NCI-H2081 (cell line): ENCODE measurements at places on chromosomes 3 and 15.

- no peak for DNase-seq
These were observed 1.6 kb upstream of the INTS14 start for GRCh38 chr15:65612616-65612946.

GRCh38 chr15:85583923-85584390 is 203.6 kb downstream of the AKAP13 start:
- DNase-seq, result no peak

GRCh38 chr3:108468577-108468976 is 41.8 kb downstream of the MYH15 start:
- DNase-seq, result no peak

- no peak for DNase-seq
These were observed 49.2 kb upstream of the CCDC54 start for GRCh38 chr3:107328069-107328468.

DNA sequence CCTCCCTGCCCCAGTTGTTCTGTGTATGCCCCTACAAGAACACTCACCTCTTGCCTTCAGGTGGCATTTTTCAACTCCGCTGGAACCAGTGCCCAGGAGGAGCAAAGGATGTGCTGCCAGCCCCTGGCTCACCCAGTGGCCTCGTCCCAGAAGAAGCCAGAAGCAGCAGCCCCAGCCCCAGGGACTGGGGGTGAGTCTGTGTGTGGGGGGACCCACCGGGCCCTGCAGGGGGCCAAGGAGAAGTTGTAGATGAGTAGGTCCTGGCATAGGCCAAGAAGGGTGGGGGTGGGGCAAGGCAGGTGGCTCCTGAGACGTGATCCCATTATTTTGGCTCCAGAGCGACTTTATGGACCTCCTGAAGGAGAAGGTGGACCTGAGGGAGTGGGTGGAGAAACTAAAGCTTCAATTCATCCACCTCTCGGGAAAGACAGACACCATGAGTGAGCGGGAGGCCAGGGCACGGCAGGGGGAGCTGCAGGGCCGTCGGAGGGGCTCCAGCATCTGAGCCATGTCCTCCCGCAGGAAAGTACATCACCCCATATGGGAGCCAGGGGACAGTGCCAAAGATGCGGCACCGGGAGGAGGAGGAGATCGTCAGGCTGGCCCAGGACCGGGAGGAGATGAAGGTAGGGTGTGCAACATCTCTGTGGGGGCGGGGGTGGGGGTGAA is 29.3 kb downstream of the NGRN start:
- DNase-seq, result peak; percentile 60

DNA sequence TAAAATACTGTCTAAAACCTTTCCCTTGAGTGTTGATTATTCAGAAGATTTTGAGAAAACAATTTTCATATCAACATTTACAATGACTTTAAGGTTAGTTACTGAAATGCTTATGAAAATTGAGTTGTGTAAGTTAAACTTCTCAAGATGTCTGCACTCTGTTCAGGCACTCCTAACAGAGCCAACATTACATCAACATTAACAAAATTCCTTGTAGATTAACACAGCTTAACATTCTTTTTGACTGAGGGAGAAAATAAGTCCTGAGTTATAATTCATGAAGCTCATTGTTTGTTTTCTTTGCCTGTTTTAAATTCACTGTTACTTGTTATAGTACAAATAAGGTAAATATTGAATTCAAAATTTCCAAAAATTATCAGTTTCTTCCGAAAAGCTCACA is 9.0 kb downstream of the ACKR4 start:
- no peak for DNase-seq

- no peak for DNase-seq
These were observed 30.8 kb downstream of the RAF1 start for GRCh38 chr3:12633108-12633507.

DNA sequence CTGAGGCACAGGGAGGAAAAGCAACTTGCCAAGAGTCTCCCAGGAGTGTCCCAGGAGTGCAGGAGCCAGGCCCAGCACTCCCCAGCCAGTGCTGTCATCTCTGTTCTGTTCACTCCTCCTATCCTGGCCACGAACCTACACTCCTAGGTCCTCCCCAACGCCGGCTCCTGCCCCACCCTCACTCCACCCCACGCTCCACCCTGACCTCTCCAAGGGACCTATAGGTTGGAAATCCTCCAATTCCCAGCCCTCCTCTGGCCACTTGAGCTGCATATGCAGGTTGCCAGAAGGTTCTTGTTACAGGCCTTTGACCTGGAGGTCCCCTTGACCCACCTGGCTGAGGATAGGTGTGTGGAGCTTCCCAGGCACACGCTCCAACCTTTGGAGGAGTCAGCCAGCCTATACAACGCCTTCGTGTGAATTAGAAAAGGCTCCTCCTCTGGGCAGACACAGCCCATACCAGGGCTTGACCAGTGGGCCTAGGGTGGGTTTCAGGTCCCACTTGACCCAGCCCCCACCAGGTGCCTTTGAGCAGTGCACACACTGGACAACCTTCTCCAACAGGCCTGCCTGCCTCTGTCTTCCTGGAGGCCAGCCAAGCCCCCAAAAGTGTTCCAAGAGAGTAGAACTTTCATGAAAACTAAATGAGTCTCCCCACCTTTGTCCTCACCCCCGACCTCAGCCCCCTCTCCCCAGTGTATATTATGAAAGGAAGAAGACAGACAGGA is 167.2 kb upstream of the TLE3 start:
- no peak for DNase-seq

- DNase-seq, result no peak
These were observed 14.0 kb downstream of the RYK start for GRCh38 chr3:134236505-134237170.

DNA sequence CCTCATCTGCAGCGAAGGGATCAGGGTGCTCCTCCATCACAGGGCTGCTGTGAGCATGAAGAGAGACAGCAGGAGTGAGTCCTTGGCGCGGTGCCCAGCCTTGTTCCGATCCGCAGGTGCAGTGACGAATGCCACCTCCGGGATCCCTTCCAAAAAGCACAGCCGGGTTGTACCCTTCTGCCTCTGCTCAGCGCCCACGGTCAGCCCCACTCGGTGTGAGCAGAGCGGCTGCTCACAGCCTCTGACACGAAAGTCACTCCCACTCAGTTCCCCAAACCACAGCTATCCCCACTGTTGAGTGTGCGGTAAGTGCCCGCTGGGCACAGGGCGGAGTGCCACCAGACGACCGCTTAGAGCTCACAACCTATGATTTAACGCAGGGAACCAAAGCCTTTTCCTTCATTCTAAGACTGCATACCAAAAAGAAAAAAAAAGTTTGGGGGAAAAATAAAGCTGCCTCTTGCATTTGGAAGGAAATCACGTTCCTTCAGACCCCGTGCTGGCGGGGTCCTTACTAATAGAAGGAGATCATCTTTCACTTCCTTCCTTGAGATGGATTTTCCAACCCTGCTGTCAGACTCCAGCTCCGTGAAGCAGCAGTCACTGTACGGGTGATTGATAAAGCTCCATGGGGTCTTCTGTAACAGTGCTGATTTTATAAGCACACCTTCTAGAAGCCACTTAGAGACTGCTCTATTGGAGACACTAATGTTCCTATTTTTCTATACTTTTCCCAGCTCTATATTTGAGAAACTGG is 34.7 kb upstream of the TUBGCP5 start:
- DNase-seq, result peak; percentile 89

DNA sequence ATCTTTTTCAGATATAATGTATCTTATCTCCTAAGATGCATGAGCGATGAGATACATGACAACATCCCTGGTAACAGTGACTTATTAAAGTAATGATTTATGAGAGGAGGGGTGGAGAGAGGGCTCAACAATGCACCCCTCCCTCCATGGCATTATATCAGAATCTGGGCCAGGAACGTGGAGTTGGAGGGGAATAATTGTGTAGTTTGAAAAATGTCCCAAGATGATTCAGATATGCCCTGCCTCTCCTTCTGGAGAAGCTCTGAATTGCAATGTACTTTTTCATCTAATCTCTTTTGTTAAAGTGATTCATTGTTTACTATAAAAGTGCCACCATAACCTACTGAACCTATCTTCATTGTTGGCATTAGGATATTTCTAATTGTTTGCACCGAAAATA is 86.5 kb downstream of the FRMD4B start:
- no peak for DNase-seq

- DNase-seq, result no peak
These were observed 200.2 kb upstream of the LRRN1 start for GRCh38 chr3:3599016-3599415.

- no peak for DNase-seq
These were observed 93.6 kb downstream of the BOC start for GRCh38 chr3:113304856-113305540.

GRCh38 chr15:74302821-74303359 is 64.6 kb downstream of the CYP11A1 start:
- DNase-seq, result peak; percentile 61

- no peak for DNase-seq
These were observed 1240.2 kb upstream of the ALCAM start for GRCh38 chr3:104126463-104126862.

- DNase-seq, result peak; percentile 40
These were observed 95.1 kb downstream of the FOXP1 start for GRCh38 chr3:71488391-71488809.

- no peak for DNase-seq
These were observed 14.4 kb downstream of the THSD4 start for GRCh38 chr15:71129669-71130068.

GRCh38 chr3:131386429-131387165 is 5.0 kb downstream of the NUDT16 start:
- no peak for DNase-seq

- DNase-seq, result no peak
These were observed 976 bp upstream of the ABTB1 start for GRCh38 chr3:127671523-127672428.

DNA sequence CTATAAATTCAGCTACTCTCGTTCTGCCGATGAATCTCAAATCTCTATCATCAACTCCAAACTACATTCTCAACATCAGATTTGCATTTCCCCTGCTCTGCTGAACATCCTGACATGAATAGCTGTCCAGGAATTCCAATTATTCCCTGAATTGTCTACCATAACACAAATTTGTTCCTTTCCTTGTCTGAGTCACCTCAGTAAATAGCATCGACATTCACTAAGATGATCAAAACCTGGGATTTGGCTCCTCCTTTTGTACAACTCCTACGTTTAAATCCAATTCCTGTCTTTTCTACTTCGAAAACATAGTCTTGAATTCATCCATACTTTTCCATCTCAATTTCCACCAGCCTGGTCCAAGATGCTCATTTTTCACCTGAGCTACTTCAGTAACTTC is 107.0 kb downstream of the GREM1 start:
- no peak for DNase-seq

GRCh38 chr3:105865867-105866350 is 2.9 kb downstream of the CBLB start:
- DNase-seq, result no peak

DNA sequence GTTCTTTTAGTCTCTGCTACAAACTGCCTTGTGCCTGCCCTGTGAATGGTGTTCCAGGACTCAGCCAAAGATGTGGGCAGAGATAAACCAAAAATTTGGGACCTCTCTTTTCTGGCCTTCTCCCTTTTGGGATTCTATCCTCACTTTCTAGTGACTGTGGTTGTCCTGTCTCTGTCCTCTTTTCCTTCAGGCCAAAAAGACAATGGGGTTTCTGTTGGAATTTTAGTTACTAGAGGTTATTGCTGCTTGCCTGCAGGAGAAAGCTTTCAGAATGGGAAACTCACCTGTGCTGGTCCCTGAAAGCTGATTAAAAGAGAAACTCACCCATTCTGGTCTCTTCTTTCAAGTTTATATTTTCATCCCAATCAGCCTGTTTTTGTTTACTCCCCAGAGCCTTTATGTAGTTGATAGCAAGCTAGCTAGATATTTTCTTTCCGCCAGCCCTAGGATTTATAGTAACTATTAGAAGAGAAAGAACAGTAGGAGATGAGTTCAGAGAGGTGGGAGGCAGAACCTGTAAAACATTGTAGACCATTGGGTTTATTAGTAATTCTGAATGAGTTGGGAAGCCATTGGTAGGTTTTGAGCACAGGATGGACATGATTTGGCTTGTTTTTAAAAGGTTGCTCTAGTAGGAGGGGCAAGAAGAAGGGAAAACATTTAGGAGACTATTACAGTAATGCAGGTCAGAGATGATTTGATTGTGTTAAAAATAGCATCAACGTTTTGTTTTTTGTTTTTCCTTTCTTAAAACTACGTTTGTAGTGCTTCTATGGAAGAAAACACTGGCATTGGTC is 138.9 kb downstream of the TCF12 start:
- DNase-seq, result no peak

GRCh38 chr15:34701536-34701935 is 53.3 kb downstream of the GJD2 start:
- DNase-seq, result no peak

DNA sequence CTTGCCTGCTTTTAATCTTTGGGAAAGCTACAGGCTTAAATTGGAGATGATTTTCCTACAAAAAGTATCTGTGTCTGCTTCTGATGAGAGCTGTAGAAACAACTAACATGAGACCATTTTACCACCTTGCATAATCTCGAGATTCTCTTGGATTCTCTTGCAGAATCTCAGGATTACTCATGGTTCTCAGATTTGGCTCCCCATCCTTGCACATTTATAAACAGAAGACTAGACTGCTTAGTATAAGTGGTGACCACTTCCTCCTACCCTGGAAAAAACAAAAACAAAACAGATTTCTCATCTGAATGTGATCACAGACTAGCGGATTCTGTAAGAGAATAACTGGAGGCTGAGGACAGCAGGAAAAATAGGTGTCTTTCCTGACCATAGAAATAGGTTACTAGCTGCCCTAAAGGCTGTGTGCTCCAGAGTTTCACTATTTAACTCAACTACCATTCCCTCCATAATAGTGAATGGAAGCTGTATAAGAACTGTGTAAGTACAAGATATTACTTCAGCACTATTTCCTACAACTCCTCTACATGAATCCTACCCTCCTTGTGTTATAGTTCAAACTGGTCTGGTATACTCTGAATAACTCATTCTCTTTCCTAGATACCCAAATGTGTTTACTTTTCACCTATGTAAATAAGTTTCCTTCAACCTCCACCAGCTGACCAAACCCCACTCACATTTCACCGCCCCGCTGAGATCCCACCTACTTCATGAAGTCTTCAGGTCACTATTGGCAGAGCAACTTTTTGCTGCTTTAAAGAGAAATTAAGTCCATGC is 122.2 kb upstream of the C2CD4B start:
- DNase-seq, result no peak
